ENCODE measurements at places on chromosomes 11 and 22.
A peak's percentile ranks its signal among the peaks of the same experiment; 100 is the strongest.

DNA sequence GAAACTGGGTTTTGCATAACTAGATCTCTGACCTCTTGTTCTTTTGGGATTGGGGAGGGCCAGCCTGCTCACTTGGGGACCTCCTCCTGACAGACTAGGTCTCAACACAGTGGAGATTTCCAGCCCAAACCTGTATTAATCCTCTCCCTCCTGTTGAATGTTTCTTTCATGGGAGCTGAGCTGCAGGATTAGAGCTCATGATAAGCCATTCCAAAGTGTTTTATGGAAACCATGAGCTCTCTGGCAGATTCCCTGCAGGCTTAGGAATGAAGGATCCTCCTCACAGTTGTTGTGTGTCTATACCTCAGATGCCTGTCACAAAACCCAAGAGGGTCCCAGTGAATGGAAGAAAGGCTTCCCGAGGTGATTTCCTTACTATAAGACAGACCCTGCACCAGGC lies 248.4 kb upstream of the B3GAT1 start:
- DNase-seq: no peak

DNA sequence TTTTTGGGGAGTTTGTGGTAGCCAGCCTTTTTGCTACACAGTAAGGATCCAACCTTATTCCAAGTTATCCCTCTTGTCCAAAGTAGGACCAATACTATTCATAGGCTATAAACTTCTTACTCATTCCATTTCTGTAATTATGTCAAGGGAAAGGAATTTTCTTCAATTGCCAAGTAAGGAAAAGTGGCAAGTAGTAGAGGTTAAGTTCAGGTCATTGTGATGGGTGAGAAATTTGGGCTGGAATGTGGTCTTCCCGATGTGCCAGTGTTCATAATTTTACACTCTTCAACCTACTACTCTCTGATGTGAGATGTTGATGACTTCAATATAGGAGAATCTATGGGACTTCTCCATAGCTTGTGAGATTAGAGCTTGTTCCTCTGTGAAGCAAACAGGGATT lies 648.8 kb downstream of the METTL15 start:
- DNase-seq: no peak

DNA sequence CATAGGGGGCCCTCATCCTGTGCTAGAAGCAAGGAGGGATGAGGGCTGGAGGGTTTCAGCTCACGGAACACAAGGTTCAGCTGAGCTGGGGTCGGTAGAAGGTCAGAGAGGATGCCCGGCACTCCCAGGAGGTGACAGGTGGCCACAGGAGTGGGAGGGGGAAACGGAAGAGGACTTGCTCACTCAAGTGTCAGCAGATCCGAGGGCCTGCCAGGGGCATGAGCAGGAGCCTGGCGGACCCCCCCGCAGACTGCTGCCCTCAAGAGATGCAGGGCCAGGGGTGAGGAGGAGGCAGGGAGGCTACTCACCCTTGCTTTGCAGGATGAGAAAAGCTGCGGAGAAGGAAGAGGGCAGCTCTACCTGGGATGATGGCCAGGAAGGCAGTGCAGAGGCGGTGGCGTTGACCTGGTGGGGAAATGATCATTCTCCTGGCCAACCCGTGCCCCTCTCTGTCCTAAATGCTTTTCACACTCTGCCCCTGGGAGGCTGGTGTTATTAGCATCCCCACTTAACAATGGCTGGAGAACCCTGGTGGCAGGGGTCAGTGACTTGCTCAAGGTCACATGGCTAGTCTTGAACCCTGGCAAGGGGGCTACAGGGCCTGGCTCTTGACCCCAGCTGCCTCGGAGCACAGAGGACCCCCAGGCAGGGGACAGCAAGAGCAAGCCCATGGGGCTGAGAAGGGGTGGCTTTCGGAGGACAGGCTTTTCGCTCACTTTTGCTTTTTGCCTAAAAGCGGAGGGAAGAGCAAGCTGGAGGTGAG lies 30.1 kb upstream of the CSNK1E start:
- DNase-seq: no peak

GRCh38 chr11:134369656-134370525 lies 38.1 kb downstream of the GLB1L2 start:
- DNase-seq: peak; percentile 34

GRCh38 chr11:109729761-109730160 lies 307.8 kb downstream of the C11orf87 start:
- DNase-seq: no peak

DNA sequence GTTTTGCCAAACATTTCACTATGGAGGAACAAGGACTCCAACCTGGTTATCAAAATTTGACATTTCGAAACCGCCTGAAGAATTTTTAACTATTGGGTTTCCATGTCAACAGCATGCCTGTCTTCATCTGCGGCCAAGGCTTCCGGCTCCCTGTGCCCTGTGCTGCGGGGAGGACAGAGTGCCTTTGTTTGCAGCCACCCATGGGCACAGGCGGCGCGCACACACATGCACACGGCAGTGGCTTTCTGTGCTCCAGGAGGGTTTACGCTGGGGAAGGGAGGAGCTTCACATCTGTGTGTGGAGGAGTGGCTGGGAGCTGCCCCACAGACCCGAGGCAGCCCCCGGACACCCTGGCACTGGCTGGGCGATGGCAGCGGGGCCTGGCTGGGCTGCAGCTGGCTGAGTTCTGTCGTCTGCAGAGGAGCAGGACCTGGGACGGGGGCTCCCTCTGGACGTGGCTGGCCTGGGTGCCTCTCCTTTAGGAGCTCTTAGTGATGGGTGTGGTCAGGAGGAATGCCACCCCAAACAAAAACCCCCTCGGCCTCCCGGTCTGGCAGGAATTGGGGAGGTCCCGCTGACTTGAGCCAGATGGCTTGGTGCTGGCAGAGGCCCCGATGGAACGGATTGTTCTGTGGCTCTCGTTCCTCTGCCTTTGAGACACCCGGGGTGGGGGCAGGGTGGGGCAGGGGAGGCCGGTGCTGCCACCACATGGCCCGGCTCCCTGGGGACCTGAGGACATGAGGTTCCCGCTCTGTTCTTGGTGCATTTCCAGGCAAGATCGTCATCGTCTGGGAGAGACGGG lies 1290.9 kb downstream of the BRD1 start:
- no peak for DNase-seq

GRCh38 chr11:33366918-33367317 lies 109.7 kb downstream of the HIPK3 start:
- DNase-seq: no peak

DNA sequence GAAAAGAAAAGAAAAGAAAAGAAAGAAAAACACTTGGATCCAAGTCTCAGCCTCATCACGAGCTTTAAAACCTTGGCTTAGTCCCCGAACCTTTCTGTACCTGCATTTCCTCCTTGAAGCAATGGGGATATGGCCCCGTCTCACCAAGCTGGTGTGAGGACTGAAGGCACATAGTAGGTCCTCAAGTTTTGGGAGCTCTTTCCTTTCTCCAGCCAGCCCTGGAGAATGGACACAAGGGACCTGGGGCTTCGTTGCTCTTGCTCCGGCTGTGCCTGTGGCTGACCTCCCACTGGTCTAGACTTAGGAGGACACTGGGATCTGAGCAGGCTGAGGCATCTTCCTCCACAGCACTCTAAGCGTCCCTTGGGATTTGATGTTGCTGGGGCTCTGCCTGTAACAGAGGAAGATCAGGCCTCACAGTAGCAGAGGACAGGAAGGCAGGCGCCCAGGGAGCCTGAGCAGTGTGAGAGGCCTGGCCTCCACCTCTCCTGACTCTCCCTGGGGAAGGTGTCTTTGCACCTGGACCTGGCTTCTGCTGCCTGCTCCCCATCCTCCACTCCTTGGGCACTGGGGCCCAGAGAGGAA lies 32.8 kb downstream of the KCNC1 start:
- no peak for DNase-seq

DNA sequence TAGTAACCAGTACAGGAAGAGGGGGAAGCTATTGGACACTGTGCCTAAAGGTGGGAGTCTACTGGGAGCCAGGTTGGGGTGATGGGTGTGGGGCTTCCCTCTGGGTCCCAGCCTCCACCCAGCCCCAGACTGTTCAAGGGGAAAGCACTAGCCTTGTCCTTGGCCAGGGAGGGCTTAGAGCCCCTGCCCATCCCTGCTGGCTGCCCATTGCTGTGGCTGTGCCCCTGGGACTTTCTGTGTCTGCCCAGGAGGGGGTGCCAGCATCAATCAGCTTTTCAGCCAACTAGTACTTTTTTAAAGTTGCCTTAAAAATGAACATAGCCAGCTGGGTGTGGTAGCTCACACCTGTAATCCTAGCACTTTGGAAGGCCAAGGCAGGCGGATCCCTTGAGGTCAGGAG lies 19.9 kb downstream of the INCENP start:
- no peak for DNase-seq

DNA sequence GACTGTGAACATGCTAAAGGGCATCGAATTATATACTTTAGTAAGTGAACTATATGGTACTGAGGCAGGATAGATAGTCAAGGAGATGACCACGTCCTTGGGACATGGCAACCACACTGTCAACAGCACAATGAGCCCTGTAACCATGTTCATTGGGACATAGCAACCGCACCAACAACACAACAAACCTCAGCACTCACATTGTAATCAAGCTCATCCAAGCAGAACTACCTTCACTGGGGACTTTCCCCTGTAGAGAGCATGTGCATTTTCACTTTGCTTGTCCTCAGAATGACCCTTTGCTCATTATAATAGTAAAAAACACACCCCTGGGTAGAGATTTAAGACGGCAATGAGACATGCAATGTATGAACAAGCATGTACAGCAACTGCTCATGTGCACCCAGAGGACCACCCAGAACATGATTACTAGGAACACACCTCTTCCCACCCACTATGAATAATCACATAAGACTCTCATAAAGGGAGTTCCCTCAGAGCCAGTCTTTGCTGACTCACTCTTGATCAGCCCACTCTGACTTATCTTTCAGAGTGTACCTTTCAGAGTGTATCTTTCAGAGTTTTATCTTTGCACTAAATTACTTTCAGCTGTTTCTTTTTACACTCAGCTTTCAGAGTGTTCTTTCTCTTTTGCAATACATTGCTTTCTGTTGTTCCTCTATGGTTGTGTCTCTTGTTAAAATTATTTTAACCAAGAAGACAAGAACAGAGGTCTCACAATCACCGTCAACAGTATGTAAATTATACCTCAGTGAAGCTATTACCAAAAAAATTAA lies 4.1 kb upstream of the PLAAT2 start:
- DNase-seq: no peak

GRCh38 chr22:46290121-46290842 lies 6.4 kb upstream of the GTSE1 start:
- no peak for DNase-seq

- no peak for DNase-seq
Measured at GRCh38 chr22:27154717-27155116, 497.3 kb downstream of the MIAT start.

DNA sequence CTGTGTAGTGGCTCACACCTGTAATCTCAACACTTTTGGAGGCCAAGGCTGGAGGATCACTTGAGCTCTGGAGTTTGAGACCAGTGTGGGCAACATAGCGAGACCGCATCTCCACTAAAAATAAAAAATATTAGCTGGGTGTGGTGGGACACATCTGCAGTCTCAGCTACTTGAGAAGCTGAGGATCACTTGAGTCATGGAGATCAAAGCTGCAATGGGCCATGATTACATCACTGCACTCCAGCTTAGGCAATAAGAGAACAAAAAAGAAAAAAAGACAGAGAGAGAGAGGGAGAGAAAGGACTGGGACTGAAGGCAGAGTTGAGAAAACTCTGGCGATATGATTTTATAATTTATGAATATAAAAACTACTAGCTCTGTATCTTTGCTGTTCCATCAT lies 473.1 kb downstream of the LRRC4C start:
- DNase-seq: no peak

- no peak for DNase-seq
Measured at GRCh38 chr11:35035894-35036408, 103.0 kb upstream of the CD44 start.

GRCh38 chr11:134674974-134675373 lies 262.9 kb upstream of the B3GAT1 start:
- DNase-seq: no peak

DNA sequence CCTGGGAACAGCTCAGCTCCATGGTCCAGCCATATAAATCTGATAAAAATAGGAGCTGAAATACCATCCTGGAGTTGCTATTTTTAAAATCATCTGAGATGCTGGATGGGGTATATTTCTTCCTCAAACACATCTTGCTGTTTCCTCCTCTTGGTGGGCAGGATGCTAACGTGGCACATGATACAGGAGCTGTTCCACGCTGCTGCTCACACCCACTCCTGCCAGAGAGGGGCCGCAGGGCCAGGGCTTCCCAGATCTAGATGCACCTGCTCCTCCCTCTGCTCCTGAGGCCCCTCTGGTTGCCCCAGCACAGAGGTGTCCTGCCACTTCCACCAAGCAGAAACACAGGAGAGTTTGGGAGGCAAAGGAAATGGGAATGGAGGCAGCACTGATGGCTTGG lies 3.3 kb upstream of the ST3GAL4 start:
- DNase-seq: no peak

DNA sequence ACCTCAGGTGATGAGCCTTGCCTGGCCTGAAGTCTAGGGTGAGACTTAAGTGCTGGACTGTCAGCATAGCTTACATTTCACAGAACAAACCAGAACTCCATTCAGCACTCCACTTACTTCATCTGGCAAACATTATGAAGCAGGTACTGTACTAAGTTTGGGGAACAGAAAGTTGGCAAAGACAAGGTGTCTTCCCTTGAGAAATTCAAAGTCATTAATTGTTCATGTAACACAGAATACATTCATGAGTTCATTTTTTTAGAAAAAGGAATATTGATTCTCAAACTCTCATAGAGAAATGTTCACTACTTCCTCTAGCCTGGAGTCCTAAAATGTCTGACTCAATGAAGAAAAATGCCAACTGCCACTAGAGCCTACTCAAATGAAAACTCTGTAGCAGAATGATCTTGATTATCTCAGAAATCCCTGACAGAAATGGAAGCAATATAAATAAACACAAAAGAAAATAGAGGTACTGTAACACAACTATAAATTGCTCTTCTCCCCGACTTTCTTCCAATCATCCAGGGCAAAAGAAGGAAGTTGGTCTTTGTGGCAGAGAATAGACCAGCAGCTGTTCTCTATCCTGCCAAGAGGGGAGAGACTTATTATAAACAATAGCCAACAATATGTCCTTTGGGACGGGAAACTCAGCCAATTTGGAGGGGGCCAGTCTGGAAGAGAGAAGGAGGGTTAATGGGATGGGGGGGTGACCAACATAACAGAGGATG lies 129.2 kb upstream of the MTMR2 start:
- no peak for DNase-seq

DNA sequence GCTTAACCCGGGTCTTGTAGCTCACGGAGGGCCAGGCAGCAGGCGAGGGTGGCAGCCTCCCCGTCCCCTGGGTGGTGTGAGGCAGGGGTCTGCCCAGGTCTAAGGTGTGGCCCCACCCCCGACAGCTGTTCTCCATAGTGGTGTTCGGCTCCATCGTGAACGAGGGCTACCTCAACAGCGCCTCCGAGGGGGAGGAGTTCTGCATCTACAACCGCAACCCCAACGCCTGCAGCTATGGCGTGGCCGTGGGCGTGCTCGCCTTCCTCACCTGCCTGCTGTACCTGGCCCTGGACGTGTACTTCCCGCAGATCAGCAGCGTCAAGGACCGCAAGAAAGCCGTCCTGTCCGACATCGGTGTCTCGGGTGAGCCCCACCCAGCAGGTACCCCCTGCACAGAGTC lies 24.4 kb downstream of the SYNGR1 start:
- no peak for DNase-seq

GRCh38 chr11:41613326-41613725 lies 153.9 kb upstream of the LRRC4C start:
- no peak for DNase-seq
